ENCODE measurements at places on chromosomes 16 and 17.

DNA sequence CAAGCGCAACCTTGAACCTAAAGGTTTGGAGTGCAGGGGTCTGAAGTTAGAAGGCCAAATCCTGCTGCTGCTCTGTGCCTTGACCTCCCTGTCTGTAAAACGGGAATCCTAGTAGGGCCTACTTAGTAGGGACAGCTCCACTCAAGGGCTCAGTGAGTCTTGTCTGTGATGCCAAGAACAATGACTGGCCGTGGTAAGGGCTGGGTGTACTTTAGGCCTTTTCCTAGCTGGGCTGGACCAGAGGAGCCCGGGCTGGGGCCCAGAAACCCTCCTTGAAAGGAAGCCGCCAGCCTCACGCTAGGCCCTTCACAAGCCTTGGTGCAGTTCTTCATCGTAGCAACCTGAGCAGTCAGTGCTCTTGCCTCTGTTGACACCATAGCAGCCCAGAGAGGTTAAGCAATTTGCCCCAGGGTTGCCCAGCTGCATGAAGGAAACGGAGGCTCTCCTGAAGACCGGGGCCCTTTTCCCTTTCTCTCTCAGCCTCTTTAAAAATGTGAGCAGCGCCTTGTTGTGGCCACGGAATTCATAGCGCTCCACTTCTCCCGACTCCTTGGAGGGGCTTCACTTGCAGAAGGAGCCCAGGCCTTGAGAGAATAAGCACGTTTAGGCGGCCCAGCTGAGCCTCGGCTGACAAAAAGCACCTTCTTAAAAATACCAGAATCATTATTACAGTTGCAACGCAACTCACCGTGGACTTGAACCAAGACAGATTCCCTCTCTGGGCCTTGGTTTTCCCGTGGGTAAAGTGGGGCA lies 4.4 kb downstream of the NECAB2 start:
- no peak for DNase-seq

GRCh38 chr17:44844390-44844830 lies 3.3 kb upstream of the HIGD1B start:
- DNase-seq: no peak

GRCh38 chr17:32007463-32008298 lies 498 bp downstream of the LRRC37B start:
- peak; percentile 20 for DNase-seq

- DNase-seq: no peak
Observed at GRCh38 chr16:77383606-77384187, 51.1 kb downstream of the ADAMTS18 start.

DNA sequence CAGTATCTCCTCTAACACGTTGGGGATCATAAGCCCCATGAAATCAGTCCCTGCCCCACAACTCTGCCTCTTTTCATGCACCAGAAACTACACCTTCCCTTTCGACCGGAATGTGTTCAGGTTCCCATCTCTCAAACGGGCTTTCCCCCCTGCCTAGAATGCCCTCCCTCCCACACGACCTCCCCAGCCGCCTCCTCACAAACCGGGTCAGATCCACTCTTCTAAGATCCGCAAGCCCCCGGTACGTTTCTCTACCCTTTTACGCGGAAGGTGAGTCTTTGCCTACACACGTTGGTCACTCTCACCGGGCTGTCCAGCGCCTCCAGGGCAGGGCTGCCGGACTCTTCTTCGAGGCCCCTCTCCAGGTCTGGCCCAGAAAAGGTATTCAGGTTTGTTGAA lies 708 bp downstream of the DHX33 start:
- no peak for DNase-seq

DNA sequence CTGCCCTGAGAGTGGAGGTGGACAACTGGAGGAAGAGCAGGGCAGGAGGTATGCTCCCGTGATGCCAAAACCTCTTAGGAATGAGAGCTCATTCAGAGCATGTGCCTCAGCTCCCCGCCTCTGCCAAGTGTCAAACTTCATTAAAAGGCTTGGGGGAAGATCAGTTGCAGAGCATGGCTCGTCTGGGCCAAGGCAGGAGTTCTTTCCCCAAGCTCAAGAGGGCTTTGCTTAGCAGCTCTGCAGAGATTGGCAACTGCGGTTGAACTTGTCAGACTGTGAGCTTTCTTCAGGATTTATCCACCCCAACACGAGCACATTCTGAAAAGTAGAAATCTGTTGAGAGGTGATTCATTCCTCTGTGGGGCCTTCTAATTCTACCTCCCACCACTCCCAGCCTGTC lies 248.1 kb downstream of the HS3ST3A1 start:
- no peak for DNase-seq

GRCh38 chr17:76056882-76057281 lies 15.4 kb downstream of the SRP68 start:
- DNase-seq: no peak

DNA sequence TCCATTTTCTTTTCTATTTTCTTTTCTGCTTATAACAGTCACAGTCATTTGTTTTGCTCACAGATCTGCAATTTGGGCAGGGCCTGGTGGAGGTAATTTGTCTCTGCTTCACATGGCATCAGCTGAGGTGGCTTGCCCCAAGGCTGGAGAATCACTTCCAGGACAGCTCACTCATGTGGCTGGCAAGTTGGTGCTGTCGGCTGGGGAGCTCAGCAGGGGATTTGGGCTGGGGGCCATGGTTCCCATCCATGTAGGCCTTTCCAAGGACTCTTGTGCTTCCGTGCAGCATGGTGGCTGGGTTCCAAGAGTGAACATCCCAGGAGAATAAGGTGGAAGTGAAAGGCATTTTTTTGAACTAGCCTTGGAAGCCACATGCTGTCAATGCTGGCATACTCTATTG lies 85.7 kb downstream of the MGAT5B start:
- no peak for DNase-seq

GRCh38 chr17:74307984-74308773 lies 17.8 kb upstream of the KIF19 start:
- DNase-seq: no peak

- DNase-seq: no peak
Observed at GRCh38 chr16:49362230-49362629, 11.4 kb upstream of the C16orf78 start.

DNA sequence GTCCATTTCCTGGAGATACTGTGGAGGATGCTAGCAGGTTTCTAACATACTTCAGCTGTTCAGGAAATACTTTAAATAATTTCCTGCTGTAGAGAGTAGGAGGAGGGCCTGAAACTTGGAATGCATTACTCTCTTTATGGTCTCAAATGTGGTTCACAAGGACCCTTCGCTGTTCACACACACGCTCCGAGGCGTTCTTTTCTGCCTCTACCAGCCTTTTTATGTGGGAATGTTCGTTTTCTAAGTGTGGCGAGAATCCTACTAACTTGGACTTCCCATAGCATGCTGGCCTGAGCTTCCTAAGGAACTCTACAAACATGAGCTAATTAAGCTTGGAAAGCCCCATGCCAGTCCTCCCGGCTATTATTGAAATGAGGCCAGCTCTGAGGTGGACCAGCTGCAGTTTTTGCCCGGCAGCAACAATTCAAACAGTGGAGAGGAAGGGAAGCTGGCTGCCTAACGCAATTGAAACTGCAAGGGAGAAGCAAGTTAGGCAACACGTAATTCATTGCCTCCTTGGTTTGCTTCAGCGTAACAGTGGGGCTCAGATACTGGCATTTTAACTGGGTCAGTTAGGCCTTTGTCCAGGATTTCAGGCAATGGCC lies 18.9 kb downstream of the KPNA2 start:
- DNase-seq: no peak

- DNase-seq: no peak
Observed at GRCh38 chr17:80523956-80524712, 20.5 kb upstream of the RPTOR start.

GRCh38 chr16:63880948-63881347 lies 1240.9 kb downstream of the CDH11 start:
- DNase-seq: no peak

DNA sequence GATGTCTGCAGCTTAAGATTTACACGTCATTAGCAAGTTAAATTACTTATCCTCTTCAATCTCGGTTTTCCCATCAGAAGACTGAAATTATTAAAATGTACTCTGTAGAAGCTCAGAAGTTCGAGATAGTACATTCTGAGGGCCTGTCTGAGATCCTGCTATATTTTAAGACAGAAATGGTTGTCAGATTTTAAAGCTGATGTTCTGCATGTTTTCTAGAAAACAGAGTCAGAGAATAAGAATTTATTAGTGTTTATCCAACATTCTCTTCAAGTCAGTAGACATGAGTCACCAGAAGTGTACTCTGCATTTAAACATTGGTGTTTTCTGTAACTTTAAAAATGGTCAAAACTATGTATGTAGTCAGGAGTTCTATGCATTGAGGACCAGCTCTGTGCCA lies 155.2 kb upstream of the MYOCD start:
- no peak for DNase-seq

DNA sequence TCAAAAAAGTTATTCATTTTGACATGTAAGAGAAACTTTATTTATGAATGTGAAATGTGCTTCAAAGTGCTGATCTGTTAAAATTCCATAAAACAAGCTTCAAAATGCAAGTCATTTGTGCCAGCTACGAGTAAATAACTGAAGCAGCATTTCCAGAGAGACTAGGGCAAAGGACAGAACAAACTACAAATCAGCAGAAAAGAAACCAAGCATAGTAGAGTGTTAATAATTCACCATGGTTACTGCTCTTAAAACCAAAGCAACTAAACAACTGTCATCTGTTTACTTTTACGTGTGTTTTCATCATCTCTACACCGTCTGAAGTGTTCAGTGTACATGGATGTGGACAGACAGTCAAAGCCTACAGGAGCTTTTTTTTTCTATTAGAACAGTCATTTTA lies 1.6 kb upstream of the ASPA start:
- DNase-seq: no peak

GRCh38 chr16:12265108-12265507 lies 288.6 kb downstream of the SNX29 start:
- no peak for DNase-seq

DNA sequence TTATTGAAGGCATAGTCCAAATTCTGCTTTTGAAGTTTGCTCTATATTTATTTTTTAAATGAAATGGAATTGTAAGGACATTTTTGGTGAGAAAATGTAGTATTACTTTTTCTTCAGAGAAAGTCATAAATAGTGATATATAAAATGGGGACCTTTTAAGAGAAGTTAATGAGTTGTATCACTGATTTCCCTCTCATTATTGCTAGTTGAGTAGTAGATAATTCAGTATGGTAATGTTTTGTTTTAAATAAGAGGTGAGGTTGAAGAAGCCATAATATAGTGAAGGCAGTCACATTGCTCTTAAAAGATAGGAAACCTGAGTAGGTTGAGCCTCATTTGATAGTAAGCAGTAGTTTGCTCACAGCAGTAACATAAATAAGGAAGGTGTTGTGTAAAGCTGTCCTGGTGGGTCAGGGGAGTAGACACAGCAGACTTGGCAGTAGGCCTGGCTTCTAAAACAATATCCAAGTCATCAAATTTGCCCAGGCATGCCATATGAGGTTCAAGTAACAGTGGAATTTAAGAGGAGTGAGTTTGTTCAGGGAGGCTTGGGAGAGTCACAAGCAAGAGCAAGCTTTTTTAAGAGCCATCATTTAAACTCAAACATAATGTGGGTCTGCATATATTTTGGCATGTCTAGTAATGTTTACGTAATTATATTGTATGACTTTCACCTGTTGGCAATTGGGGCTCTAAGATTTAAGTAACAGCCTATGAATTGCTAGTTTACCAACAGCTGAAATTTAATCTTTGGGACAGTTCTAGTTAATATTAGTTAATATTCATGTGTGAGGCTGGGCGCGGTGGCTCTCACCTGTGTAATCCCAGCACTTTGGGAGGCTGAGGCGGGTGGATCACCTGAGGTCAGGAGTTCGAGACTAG lies 6.5 kb downstream of the NFATC3 start:
- no peak for DNase-seq

DNA sequence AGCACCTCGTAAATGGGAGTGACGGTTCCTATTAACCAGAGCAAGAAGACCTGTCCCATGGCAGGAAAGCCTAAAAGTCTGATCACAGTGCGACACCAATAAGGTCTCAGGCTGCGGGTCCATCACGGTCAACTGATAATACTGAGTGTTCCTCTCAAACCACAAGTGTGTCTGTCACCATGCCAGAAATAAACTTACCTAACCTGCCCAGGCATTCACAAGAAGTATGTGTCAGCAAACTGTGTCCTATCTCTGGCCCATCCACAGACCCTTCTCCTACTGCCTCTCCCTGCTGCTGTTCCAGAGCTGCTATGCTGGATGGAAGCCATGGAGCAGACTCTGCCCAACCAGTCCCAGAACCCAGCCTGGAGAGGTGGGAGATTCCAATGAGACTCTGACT lies 73.5 kb downstream of the ZNF423 start:
- no peak for DNase-seq

DNA sequence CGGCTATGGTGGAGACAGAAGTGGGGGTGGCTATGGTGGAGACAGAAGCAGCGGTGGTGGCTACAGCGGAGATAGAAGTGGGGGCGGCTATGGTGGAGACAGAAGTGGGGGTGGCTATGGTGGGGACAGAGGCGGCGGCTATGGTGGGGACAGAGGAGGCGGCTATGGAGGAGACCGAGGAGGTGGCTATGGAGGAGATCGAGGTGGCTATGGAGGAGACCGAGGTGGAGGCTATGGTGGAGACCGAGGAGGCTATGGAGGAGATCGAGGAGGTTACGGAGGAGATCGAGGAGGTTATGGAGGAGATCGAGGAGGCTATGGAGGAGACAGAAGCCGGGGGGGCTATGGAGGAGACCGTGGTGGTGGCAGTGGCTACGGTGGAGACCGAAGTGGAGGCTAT lies 24.1 kb downstream of the HEATR9 start:
- no peak for DNase-seq

DNA sequence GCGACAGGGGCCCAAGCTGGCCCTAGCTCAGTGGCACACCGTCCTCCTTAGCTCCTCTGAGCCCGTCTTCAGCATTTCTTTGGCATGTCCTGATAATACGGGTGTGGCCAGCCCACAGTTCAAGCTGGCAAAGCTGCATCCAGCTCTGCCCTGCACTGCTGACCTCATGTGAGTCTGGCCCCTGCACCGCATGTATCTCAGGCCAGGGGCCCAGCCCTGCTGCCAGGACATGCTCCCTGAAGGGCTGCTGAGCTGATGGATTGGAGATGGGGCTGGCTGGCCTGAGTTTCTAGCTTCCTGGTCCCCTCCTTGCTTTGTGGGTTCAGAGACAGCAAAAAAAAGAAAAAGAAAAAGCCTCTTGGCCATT lies 2.4 kb downstream of the DOC2B start:
- DNase-seq: no peak

GRCh38 chr17:51245535-51245934 lies 14.3 kb downstream of the MBTD1 start:
- DNase-seq: no peak

- DNase-seq: no peak
Observed at GRCh38 chr16:77668201-77668600, 54.1 kb upstream of the NUDT7 start.

GRCh38 chr17:78294776-78295175 lies 63.3 kb downstream of the TMEM235 start:
- no peak for DNase-seq

- DNase-seq: no peak
Observed at GRCh38 chr17:59607061-59607460, 12.6 kb upstream of the CLTC start.

DNA sequence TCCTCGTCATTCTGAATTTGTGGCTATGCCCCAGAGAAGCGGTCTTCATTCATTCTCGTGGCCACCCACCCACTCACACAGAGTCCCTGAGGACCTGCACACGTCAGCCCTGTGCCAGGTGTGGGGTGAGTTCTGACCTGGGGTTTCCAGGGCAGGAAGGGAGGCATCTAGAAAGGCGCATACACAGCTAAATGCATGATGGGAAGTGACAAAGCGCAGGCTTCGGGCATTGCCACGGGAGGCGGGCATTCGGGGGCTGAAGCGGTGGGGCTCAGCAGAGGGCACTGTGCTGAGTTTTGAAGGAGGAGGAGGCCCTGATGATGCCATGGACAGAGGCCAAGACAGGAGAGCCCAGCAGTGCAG lies 10.9 kb downstream of the UBALD2 start:
- no peak for DNase-seq

Data from stimulated activated CD4-positive, alpha-beta T cell treated with anti-CD3 and anti-CD28 coated beads, Interleukin-1b, Interleukin-23, amount 100 ng/mL, for 24 hours (primary cell).